ENCODE measurements at places on chromosomes 16 and 17.
A peak's percentile ranks its signal among the peaks of the same experiment; 100 is the strongest.

GRCh38 chr17:62859146-62859545 lies 51.0 kb upstream of the MARCHF10 start:
- no peak for DNase-seq

DNA sequence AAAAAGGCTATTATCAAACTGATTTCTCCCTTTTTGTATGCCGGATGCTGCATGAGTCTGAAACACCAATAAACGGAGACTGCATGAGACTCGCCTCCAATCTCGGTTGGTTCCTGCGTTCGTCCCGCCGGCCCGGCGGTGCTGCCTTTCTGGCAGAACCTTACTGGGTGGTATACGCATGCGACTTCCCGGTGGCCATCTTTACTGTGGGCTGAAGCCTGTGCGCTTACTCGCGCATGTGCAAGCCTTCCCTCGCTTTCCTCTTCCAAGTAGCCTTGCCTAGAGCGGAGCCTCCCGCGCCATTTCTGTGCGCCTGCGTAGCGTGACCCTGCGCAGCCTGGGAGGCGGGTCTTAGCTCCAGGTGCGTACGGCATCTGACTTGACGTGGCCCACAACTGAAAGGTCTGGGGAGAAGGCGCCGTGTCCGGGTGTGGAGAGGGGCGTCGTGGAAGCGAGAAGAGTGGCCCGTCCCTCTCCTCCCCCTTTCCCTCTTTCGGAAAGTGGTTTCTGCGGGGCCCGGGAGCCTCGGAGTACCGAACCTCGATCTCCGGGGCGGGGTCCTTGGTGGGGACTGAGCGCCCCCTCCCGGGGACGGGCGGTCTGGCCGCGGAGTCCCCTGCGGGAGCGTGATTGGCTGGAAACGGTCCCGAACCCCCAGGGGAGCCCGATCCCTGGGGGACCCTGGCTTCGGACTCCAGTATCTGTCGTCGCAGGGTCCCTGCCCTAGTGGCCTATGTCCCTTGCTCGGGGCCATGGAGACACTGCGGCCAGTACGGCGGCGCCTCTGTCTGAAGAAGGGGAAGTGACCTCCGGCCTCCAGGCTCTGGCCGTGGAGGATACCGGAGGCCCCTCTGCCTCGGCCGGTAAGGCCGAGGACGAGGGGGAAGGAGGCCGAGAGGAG lies at the start of gene PAGR1:
TSS of gene PAGR1 (plus strand) at position 360 of the 901 bp plus-strand sequence. CDS start at position 734, 374 bp downstream.
- peak; percentile 89 for DNase-seq

DNA sequence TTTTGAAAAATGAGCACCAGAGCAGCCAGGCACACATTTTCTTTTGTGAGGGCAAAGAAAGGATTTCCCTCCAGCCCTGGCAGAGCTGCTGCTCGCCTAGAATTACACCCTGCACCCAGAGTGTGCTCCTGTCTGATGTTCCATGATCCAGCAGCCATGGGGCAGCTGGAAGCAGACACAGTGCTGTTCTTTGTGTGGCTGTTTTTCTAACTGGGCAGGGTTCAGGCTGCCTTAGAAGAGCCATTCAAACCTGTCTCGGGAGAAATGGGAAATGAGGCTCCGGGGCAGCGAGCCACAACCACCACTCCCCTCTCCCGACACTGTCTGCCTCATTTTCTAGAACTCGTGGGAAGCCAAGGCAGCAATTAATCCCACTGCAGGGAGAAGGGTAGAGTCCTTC lies 28.9 kb downstream of the LITAF start:
- DNase-seq = no peak

DNA sequence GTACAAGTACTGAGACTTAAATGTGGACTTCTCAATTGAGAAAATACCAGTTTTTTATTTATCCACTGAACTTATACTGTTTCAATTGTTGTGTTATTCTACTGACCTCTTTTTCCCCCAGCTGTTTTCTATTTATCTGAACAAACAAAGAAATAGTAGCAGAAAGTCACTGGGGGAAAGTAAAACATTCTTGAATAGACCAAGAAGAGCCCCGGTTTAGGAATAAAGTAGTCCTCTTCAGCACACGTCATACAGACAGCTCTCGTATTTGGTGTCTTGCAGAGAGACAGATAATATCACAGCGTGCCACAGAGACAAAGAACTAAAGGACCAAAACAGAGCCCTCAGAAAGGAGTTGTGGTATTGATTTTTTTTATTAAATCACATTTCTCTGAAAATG lies 1159.1 kb upstream of the CDH8 start:
- no peak for DNase-seq

- DNase-seq = no peak
Measured at GRCh38 chr16:12062343-12063003, 85.9 kb downstream of the SNX29 start.

DNA sequence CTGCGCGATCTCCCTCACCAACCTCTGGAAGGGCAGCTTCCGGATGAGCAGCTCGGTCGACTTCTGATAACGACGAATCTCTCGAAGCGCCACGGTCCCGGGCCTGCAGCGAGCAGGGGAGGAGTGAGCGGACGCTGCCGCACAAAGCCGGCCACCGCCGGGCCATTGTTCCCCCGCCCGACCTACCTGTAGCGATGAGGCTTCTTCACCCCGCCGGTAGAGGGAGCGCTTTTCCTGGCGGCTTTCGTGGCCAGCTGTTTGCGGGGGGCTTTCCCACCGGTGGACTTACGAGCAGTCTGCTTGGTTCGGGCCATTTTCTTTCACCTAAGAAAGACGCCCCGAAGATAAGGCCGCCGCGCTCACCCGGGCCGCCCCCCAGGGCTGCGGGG lies 5.8 kb upstream of the UNK start:
- DNase-seq = peak; percentile 63

GRCh38 chr16:729768-730665 lies 3.1 kb downstream of the HAGHL start:
- no peak for DNase-seq

- no peak for DNase-seq
Measured at GRCh38 chr17:45338023-45338781, 21.4 kb upstream of the MAP3K14 start.

- DNase-seq = no peak
Measured at GRCh38 chr17:41176744-41177387, 1.2 kb downstream of the KRTAP4-2 start.

DNA sequence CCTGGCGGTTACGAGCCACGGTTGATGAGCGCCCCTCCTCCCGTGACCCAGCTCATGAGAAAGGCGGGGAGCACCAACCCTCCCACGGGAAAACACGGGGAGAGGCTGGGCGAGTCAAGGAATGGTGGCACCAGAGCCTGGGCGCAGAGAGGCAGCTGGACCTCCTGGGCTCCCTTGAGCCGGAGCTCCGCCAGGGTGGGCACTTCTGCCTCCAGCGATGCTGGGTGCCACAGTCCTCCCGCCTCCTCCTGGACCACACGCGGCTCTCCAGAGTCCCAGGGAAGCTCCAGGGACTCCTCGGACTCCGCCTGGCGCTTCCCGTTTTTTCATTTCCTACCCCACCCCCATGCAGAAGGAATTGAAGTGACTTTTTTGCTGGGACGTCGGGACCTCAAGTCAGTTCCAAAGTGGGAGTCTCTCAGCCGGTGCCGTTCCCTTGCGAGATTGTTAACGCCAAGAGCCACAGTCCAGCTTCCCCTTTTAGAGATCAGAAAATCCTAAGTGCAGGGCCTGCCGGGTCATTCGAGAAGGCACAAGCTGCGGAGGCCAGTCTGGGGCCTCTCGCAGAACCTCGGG lies 6.6 kb upstream of the CBX8 start:
- DNase-seq = no peak

DNA sequence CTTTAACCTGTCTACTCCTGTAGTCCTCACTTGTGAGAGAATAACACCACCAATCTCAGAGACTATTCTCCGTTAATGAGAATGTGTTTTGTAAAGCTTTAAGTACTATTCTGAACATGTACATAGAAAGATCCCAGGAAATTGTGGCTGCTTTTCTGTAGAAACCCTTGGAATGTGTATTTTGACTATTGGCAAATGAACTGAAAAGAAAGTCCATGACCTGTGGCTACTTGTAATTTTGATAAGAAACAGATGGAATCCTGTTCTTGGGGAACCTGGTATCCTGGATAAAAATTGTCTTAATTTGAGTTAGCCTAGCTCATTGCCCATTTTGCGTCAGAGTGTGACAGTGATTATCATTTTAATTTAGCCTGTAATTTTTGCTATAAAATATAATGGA lies 9.1 kb downstream of the CTCF start:
- DNase-seq = no peak

- DNase-seq = no peak
Measured at GRCh38 chr17:75842963-75843576, 1.1 kb downstream of the UNC13D start.

All from iPS-NIHi11 (cell line).